ENCODE measurements at places on chromosomes 7 and 10.
A peak's percentile ranks its signal among the peaks of the same experiment; 100 is the strongest.

DNA sequence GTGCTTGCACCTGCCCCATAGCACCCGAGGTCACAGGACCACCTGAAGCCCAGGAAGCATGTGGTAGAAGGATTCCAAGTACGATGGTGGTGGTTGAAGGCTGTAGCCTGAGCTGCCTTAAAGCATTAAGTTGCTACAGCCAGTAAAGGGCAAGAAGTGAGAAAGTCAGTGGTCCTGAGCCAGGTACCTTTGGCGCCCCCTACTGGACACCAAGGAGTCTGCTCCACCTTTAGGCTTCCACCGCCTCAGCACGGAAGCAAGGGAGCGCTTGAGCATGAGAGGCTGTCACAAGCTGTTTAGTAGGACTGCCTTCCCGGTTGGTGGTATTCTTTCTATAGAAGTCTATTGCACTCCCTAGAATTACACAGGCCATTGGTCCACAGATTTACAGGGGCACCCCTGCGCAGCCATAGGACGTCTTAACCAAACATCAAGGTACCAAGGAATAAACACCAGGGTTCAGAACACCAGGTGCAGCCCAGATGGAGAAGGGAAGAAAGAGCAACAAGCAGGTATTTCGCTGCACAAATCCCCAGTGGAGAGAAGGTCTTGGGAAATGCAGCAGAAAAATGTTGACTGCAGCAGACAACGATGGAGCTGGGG, 2.2 kb downstream of the CRTAC1 start:
- peak; percentile 75 for DNase-seq

DNA sequence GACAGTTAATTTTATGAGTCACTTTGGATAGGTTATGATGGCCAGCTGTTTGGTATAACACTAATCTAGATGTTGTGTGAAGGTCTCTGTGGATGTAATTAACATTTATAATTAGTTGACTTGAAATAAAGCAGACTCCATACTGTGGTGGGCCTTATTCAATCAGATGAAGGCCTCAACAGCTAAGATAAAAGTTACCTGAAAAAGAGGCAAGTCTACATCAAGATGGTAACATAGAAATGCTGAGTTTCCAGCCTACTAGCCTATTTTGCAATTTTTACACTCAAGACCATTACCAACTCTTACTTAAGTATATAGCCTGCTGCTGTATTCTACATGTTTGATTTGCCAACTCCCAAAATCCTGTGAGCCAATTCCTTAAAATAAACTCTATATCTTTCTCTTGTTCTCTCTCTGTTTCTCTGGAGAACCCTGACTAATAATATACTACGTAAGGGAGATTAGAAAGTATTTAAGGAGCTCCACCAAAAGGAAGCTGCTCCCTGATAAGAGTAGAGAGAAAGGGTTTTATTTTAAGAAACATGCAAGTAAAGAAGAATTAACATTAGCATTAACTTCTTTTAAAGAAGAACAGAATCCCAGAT, 42.7 kb downstream of the ZNF438 start:
- no peak for DNase-seq

- DNase-seq = no peak
Observed at GRCh38 chr10:78166261-78166660, 132.6 kb downstream of the RPS24 start.

DNA sequence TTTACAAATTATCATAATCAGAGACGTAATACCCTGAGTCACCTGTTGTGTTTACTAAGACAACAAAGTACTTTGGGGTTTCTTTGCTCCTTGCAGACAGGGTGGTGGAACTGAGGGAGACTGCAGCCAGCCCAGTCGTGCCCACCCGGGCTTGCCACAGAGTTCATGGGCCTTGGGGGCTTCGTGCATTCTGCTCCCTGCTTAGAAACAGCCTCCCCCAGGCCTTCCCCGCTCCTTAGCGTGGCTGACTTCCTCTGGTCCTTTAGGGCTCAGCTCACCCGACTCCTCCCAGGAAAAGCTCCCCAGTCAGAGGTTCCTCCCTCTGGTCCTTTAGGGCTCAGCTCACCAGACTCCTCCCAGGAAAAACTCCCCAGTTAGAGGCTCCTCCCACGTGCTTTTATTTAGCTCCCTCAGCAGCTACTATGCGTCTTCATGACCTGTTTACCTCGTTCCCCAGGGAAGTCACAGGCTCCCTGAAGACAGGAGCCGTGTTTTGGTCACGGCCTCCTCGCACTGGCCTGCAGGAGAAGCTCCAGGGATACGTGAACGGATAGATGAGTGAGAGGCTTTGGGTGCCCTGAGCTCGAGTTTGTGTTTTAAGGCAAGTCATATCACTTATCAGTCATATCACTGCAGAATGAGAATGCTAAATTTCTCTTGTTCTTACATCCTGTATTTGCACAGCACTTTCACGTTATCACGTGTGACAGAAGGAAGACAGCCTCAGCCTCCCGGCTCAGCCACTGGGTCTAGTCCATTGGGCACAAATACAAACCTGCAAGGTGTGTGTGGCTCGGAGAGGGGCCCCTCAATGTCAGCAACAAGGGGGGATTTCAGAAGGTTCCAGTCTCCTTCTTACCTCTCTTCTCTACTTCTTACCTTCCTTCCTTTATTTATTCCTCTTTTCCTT, 52.7 kb upstream of the VIPR2 start:
- no peak for DNase-seq

DNA sequence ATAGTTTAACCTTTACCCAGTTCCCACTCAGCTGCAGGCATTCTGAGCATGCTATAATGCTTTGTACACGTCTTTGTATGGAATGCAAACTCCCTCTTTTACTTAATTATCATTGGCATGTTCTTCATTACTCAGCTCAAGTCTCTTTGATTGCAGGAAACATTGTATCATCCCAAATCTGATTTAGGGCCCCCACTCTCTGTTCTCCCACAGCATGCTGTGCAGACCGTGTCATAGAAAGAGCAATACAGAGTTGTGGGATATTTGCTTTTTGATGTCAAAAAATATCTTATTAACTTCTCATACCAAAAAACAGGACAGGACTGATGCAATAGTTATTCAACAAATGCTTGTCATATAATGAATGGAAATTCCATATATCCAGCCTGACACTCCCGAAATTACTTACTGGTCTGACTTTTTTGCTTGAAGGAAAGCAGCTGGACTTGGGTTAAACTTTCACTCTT, 1081.5 kb upstream of the C7orf33 start:
- no peak for DNase-seq

- no peak for DNase-seq
Observed at GRCh38 chr7:19971956-19972355, 198.5 kb upstream of the TMEM196 start.

DNA sequence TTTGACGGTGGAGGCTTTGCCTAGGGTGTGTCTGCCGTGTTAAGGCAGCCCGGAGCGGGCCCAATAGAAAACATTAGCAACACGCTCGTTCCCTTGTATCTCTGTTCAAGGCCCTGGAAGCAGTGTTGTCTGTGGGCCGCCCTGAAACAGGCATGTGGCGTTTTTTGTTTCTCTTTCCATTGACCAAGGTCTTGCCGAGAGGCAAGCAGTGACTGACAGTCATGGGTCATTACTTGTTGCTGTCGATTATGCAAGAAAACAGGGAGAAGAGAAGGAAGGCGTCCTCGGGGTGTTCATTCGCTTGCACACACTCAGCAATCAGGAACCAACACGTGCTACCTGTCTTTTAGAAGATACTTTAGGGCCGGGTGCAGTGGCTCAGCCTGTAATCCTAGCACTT, 92.5 kb downstream of the EZH2 start:
- DNase-seq = no peak
